Naive thymus-derived CD8-positive, alpha-beta T cell (primary cell): ENCODE measurements at places on chromosomes 6 and 20. TPM values are rescaled to one million over a fixed set of nuclear protein-coding genes. Genes with fewer than 3 reads are reported as not detected.

The XKR7 gene
- not detected for total RNA-seq

The CST4 gene
- total RNA-seq, result not detected

DNA sequence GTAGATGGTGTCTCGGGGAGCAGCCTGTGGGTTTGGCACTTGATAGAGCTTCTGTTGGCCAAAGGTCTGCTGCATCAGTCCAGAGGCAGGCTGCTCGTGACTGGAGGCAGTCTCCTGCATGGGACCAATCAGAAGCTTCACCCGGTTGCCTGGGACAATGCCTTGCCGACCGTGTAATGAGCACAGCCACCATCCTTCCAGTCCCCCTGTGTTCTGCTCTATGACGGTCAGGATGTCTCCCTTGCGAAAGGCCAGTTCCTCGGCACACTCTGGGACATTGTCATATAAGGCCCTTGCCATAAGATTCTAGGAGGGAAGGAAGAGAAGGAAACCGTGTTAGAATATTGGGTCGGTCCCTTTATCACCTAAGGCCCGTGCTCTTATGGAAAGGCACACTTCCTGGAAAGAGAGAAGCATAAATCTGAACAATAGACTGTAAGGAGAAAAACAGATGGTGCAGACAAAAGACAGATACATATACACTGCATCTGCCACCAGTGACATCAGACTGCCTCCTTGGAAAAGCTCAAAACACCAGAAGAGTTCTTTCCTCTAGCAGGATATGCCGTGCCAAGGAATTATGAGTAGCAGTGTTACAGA is 18.9 kb downstream of the NEDD9 start:
- no peak overlapping the region for H3K4me3 ChIP-seq
- DNase-seq, result no peak
- H3K27ac ChIP-seq, result no peak overlapping the region
- no peaks in the 10 kb centered on the region for H3K27me3 ChIP-seq

- peaks cover 3% of the 10 kb centered on the region for H3K27me3 ChIP-seq
- no peaks in the 10 kb centered on the region for H3K4me1 ChIP-seq
Measured at GRCh38 chr6:18031189-18031588, 43.8 kb upstream of the KIF13A start.

- H3K27me3 ChIP-seq, result no peaks in the 10 kb centered on the region
- H3K27ac ChIP-seq, result peak overlapping the region; percentile 98
- H3K4me3 ChIP-seq, result peak overlapping the region; percentile 100
Measured at GRCh38 chr6:30683980-30684338, 2.5 kb downstream of the PPP1R18 start.

The SLC24A3 gene
- not detected for total RNA-seq
